ENCODE measurements at places on chromosomes 5 and 9.

DNA sequence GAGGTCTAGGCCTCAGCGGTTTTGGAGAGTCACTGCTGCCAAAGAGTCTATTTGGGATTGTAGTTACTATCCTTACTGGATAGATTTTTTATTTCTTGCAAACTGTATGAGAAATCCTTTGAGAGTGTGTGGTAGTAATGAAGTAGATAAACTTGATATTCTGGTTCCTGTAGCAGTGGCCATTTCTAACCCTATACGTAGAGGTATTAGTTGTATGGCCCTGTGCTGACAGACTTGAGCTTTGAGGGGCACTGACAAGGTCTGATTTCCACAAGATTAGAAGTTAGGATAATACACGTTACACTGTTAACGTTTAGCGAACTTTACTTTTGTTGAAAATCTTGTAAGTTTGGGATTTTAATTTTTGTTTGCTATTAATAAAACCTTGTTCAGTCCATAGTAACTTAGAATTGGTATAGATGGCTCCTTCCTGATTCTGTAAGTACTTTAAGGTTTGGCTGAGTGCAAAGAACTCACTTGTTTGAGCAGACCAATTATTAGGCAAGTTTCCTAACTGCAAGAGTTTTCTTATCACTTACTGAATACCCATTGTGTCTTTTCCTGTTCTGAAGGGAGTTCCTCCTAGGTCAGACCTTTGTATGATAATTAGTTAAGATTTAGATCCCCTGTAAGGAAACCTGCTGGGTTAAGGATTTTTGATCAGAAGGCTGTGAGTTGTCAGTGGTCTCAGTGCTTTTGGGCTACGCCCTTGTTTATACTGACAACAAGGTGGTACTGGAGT lies 31.4 kb downstream of the GCNT1 start:
- DNase-seq = no peak

- DNase-seq = no peak
Observed at GRCh38 chr9:92727716-92728700, 36.6 kb downstream of the BICD2 start.

- DNase-seq = no peak
Observed at GRCh38 chr9:136729144-136729543, 13.6 kb downstream of the LCN10 start.

GRCh38 chr5:22053195-22053594 lies 799.9 kb downstream of the CDH12 start:
- DNase-seq = no peak

DNA sequence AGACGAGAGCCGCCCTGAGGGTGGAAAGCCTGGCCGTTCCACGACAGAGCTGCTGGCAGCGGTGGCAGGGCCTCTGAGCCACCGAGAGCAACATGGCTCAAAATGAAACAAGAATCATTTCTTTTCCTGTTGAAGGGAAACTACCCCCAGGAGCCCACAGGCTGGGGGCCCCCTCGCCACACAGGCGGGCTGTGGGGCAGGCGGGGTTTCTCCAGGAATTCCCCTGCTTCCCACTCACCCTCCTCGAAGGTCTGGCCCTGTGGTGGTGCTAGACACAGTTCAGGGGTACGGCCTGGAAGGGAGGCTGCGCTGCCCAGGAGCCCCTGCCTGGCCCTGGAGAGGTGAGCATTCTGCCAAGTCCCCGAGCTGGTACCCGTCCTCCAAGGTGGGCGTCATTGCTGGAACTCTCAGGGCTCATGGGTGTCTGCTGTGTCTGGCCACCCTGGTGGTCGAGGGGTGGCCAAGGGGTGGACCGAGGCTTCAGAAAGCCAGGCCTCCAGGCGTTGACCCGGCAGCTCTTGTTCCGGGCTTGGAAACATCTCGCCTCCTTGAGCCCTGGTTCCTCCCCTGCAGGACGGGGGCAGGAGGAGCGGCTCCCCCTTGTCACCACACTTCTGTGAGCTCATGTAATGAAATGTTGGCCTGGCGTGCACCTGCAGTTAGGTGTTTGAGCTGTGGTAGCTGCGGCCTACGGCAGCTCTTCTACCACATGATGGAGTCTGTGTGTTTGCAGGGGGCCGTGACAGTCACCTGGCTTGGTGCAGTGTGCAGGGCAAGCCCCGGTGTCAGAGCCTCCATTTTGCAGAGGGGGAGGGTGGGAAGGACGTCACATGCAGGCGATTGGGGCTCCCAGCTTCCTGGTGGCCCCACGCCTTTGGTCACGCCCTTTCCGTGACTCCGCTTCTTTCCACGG lies 65.3 kb downstream of the RXRA start:
- no peak for DNase-seq

DNA sequence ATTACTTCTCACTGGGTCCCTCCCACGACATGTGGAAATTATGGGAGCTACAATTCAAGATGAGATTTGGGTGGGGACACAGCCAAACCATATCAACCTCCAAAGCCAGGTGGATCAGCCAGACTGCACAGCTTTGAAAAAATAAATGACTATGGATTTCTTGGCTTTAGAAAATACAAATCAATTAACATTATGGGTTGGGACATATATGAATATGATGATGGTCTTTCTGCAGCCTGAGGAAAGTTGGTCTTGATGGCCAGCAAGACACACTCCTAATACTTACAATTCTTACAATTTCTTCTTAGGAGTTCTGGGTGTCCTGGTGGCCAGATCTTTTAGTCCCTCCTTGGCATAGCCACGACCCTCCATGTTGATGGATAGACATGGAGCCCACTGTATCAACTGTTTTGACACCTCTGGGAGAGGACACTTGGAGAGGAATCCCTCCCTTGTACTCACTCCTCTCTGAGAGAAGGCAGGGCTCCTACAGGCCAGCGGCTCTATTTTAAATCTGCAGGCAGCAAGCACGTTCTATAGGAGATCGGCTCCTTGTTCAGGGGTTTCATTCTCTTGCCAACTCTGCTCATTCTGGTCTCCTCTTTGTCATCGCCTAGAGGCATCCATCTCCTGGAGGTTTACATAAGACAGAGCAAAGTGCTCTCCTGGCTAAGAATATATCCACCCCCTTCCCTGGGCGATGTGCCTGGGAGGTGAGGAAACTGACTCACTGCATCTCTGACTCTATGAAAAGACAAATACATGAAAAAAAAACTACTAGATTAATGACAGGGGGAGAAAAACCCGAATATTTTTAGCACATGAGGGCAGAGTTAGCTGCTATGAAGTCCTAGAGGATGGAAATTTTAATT lies 145.9 kb downstream of the CARTPT start:
- DNase-seq = no peak

- no peak for DNase-seq
Observed at GRCh38 chr9:110932863-110933262, 105.4 kb downstream of the LPAR1 start.

GRCh38 chr5:58318468-58318867 lies 141.4 kb downstream of the PLK2 start:
- DNase-seq = no peak

DNA sequence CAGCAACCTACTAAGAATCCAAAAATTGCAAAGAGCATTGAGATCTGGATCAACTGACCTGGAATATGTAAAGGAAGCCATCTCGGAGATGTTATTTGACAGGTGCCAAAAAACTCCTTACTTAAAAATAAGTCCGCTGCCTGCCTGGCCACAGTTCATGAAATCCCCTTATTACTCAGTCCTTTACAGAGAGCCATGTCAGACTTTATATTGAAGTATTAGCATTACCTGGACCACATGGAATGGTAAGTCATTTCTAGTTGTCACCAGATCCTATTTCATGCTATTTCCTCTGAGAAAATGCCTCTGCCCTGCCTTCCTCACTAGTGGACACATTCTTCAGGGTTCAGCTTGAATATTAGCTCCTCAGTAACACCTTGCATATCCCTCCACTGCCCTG lies 115.7 kb downstream of the DEPDC1B start:
- DNase-seq = no peak

GRCh38 chr5:140205952-140206351 lies 31.0 kb downstream of the CYSTM1 start:
- DNase-seq = no peak

- DNase-seq = no peak
Observed at GRCh38 chr9:33463151-33463550, 10.6 kb downstream of the NOL6 start.

GRCh38 chr9:83708515-83709158 lies 879 bp upstream of the UBQLN1 start:
- peak; percentile 29 for DNase-seq

DNA sequence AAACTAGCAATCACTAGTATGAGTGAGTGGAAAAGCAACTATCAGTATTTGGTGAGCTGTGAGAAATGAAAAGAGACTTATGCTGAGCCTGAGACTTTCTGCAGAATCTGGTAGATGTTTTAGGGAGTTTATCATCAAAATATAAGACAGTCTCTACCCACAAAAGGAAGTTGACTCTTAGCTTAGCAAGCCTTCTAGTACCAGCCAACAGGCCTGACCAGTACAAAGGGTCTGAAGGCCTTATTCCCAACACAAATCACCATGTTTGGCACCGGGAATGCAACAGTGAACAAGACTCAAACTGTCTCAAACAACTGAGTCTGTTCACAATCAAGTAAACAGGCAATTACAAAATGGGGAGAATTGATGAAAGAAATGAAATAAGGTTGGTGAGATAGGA lies 244.4 kb downstream of the CWC27 start:
- no peak for DNase-seq

DNA sequence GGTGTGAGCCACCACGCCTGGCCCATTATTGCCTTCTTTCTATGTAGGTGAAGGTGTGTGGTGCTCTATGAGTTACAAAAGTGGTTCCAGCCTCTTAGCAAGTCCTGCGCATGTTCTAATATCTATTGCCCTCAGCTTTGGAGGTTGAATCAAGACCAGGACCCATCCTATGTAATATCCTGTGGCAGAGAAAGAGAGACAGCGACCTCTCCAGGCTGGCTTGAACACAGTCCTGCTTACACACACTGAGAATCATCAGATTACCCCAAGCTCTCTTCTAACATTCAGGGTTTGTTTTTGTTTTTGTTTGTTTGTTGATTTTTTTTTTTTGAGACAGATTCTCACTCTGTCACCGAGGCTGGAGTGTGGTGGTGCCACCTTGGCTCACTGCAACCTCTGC lies 94.7 kb upstream of the OSMR start:
- DNase-seq = no peak

GRCh38 chr9:130241198-130241535 lies 24.4 kb upstream of the HMCN2 start:
- no peak for DNase-seq

GRCh38 chr5:118440496-118440895 lies 547.9 kb downstream of the DTWD2 start:
- DNase-seq = no peak

GRCh38 chr5:157581901-157582300 lies 6.3 kb upstream of the ADAM19 start:
- DNase-seq = no peak

GRCh38 chr9:115071176-115071575 lies 46.8 kb downstream of the TNC start:
- no peak for DNase-seq

- DNase-seq = no peak
Observed at GRCh38 chr5:120848883-120849282, 384.8 kb downstream of the PRR16 start.

DNA sequence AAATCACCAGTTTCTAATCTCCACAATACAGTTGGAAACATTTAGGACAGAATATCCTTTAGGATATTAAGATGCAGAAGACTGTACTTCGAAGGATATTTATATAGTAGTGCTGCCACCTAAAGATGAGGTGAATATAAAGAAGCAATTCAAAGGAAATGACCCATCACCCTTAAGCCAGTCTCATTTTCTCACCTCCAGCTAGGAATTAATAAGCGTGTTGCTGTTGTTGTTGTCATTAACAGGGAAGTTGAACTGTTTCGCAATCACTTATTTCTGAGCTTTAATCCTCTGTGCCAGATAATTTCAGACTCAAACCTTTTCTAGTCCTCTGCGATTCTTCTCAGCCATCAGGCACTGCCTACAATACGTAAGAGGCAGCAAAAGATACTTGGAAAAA lies 7.8 kb upstream of the PURA start:
- no peak for DNase-seq

DNA sequence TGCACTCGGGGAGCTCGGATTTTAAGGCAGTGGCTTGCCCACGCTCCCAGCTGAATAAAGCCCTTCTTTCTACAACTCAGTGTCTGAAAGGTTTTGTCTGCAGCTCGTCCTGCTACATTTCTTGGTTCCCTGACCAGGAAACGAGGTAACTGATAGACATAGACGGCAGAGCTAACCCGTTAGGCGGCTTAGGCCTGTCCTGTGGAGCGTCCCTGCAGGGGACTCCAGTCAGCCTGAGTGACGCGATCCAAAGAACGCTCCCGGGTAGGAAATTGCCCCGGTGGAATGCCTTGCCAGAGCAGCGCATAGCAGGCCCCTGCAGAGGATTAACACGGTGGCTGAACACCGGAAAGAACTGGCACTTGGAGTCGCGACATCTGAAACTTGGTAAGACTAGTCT lies 1.8 kb upstream of the SELENOP start:
- DNase-seq = no peak

DNA sequence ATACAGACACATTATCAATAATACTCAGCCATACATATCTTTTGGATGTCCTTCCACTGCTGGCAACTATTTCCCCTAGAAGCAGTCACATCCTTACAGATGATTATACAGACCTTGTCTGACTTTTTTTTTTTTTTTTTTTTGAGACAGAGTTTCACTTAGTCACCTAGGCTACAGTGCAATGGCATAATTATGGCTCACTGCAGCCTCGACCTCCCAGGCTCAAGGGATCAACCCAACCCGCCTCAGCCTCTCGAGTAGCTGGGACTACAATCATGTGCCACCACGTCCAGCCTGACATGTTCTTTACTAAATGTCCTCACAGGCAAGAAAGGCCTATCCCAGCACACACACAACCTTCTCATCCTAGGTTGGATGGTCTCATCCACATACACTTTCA lies 24.0 kb downstream of the NR6A1 start:
- no peak for DNase-seq

GRCh38 chr9:131823701-131824146 lies 83.8 kb upstream of the RAPGEF1 start:
- DNase-seq = no peak

- DNase-seq = peak; percentile 4
Observed at GRCh38 chr5:123371575-123372179, 51.5 kb downstream of the CEP120 start.

- no peak for DNase-seq
Observed at GRCh38 chr5:116451066-116451465, 123.6 kb downstream of the SEMA6A start.

DNA sequence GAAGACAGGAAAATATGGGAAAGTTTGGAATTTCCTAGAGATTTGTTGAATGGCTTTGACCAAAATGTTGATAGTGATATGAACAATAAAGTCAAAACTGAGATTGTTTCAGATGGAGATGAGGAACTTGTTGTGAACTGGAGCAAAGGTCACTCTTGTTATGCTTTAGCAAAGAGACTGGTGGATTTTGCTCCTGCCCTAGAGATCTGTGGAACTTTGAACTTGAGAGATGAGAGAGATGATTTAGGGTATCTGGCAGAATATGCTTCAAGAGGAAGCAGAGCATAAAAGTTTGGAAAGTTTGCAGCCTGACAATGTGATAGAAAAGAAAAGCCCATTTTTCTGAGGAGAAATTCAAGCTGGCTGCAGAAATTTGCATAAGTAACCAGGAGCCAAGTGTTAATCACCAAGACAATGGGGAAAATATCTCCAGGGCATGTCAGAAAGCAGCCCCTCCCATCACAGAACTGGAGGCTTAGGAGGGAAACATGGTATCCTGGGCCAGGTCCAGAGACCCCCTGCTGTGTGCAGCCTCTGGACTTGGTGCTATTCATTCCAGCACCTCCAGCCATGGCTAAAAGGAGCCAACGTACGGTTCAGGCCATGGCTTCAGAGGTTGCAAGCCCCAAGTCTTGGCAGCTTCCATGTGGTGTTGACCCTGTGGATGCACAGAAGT lies 114.3 kb upstream of the STARD4 start:
- no peak for DNase-seq
